Activated naive CD8-positive, alpha-beta T cell treated with anti-CD3 and anti-CD28 coated beads, Interleukin-2, amount 50 U/mL, for 24 hours (primary cell): ENCODE measurements at places on chromosomes 3 and 15.

- peak; percentile 60 for DNase-seq
Observed at GRCh38 chr3:195907934-195908693, at the start of gene TNK2. TNK2 (minus strand) TSS chr3:195908551; CDS start chr3:195888588, 19,963 bp downstream.

DNA sequence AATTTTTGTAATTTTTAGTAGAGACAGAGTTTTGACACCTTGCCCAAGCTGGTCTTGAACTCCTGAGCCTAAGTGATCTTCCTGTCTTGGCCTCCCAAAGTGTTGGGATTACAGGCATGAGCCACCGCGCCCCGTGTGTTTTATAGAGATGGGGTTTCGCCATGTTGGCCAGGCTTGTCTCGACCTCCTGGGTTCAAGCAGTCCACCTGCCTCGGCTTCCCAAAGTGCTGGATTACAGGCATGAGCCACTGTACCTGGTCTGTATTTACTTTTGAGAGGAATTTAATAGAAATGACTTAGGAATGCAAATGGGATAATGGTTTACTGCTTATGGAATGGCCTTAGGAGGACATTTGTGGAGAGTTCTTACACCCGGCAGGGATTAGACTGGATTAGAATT, 10.8 kb downstream of the TATDN2 start:
- DNase-seq: no peak

DNA sequence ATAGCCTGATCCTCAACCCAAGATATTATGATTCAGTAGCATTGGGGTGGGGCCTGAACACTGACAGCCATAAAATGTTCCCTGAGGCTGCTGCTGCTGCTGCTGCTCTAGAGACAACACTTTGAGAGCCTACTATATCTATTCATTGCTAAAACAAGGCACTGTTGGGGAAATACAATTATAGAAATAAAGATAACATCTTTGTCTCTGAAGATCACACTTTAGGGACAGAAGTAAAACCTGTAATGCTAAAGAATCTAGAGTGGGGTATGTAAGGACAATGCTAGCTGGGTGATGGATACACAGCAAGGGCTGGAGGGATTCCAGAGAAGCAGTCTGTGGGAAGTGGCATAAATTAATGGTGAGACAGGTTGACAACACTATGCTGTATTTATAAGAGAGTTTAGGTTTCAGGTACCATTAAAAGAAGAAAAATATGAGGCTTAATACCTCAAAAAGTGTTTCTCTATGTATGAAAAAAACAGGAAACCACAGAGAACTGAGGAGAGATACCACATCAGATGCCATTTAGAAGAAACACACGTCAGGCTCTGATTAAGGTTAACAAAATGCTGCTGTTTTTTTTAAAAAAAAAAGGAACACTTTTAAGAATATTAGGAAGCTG, 115.9 kb downstream of the CBLB start:
- peak; percentile 29 for DNase-seq

DNA sequence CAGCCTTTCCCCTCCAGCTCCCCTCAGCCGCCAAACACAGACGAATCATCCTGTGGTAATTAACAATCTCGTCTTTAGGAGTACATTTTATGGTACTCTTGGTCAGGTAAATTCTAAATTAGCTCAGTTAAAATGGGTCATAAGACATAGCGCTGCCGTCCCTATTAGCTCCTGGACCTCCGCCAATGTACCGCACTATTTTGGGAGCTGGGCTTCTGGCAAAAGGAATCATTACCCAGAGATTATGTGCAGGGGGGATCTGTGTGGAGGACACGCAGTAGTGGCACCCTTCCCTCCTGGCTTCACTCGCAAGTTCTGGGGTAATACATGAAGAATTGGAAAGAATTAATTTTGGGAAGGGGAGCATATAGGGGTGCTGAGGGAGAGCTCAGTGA, 68.6 kb upstream of the ONECUT1 start:
- no peak for DNase-seq

GRCh38 chr3:72150634-72151412, 365.9 kb upstream of the PROK2 start:
- DNase-seq: no peak

DNA sequence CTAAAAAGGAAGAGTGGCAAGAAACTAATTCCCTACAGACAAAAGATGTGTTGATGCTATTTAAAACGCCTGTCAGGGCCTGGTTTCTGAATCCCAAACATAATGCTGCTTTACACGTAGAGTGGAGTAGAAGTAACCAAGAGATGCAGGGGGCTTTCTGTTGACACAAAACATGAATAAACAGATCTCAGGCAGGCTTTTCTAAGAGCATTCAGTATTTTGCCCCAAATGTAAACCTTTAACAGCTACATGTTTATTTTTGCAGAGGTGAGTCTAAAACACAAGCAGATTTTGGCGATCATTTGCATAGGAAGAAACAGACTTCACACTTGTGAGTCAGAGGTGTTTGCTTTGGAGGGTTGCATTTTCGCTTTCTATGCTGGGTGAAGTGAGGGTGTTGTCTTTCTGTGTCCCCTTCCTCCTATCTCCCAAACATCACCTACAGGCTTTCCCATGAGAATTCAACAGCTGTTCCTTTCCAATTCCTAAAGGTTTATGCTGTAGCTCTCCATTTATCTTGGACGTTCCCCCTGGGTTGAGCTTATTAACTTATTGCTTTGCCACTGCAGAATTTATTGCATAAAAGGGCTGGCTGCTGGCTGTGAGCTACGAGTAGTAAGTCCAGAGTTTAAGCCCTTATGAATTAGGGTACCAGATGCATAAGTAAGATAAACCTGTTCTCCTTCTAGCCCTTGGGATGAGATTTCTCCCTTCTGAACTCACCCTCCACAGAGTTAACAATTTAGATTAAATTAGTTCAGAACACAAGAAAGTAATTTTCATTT, 156.7 kb downstream of the DIPK2A start:
- no peak for DNase-seq

- DNase-seq: no peak
Observed at GRCh38 chr3:39164414-39164813, 11.0 kb upstream of the CSRNP1 start.

DNA sequence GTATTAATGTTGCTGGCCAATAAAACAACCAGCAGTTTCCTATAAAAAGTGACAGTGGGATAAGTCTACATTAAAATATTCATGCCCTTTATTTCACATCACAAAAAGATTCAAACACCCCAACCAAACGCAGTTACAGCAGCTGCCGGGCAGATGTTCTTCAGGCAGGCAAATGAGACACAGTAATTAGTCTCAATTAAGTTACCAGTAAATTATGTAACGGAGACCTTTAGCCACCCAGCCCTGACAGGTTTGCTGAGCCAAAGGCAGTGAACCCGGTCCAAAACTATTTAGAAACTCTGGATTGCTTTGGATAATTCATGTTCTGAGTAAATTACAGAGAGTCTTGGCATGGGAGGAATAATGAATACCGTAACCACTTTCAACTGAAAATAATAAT, 289.2 kb upstream of the LYSMD4 start:
- DNase-seq: no peak

- no peak for DNase-seq
Observed at GRCh38 chr15:31341071-31341470, 14.4 kb downstream of the KLF13 start.

DNA sequence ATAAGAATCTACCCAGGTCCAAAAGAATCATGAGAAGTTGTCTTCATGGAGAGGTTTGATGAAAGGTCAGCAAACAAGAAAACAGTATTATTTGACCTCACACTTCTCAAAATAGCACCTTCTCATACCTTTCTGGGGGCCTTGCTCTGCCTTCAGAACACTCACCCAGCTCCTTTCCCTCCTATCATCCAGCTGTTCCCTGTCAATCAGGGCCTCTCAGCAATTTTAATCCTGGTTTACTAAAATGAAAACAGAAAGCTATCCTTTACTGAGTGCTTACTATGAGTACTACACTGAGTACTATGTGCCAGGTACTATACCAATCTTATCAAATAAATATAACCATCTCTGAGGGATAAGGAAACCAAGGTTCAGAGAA, 138.6 kb downstream of the GAP43 start:
- no peak for DNase-seq

- DNase-seq: no peak
Observed at GRCh38 chr15:66771351-66771650, 69.3 kb downstream of the SMAD6 start.

DNA sequence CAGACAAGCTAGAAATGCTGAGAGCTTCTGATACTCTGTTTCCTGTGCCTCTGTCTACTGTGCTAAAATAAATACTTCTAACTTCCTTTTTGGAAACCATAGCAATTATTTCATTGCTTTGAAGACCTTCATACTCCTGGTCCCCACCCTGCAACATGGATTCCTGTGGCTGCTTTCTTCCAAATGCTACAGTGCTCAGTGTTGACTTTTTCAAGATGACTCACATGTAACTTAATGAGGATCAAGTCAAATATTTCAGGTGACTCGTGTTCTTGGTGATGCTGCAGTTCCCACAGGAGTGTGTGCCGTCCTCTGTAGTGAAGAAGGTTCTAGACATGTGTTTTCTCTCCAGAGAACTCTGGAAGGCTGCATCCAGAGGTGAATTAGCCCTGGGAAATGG, 288.6 kb downstream of the CLSTN2 start:
- DNase-seq: no peak

DNA sequence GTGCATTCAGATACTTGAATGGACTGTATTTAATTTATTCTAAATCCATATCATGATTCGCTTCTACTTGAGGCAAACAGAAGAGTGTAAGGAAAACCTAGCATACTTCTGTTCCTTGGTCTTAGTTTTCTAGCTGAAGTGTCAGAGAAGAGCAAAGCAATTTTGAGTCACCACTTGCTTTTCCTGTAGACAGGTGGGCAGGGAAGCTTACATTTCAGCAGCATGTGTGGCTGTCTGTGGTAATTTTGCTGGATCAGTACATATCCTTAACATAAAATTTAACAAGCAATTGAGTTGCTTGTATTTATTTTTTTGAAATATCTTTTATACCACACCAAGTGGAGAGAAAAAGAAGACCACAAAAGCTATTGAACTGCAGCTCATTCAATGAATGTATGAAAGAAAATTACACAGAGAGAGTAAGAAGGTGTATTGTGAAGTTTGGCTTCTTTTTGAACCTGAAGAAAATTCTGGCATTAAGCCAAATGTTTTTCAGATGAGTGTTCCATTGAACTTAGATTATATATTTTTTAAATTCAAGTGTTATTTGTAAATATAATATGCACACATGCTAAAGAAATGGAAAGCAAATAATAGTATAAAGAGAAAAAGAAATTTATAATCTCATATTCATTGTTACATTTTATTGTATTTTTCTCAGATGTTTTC, 747.6 kb downstream of the NAALADL2 start:
- no peak for DNase-seq

DNA sequence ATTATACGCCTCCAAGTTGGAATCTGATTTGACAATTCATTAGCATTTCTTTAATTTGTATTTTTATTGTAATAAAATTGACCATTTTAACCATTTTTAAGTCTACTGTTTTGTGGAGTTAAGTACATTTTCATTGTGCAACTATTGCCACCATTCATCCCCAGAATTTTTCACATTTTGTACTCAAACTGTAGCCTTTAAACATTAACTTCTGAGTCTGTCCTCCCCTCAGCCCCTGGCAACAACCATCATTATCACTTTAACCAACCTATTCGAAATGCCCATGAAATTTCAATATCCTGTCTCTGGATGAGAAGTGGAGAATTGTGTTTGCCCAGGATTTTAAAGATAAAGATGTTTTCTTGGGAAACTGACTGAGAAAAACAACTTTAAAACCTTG, 27.7 kb downstream of the IL1RAP start:
- no peak for DNase-seq

DNA sequence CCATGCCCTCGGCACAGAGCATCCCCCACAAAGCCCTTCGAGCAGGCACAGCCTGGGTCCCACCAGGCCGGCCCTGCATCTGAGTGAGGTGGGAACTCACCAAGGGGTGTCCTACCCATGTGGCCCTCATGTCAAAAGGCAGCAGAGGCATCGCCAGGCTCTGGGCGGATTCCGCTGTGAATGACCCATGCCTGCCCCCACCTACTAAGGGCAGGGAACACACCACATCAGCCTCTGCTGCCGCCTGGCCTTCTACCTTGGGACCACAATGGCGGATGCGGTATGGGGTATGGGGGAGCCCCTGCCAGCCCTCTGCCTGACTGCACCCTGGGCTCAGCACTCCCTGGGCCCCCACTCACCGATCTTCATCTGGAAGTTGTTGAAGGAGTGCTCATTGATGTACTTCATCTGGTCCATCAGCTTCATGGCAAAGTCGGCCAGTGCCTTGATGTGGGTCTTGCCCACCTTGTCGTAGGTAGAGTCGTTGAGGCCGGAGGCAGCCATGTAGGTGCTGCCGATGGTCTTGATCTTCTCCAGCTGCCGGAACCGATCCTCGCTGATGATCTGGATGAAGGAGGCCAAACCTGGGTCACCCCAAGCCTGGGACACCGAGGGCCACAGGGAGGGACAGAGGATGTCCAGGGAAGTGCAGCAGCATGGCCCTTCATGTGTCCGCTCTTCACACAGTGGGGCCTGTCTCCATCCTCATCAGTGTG, 87.8 kb downstream of the SEC22A start:
- no peak for DNase-seq

DNA sequence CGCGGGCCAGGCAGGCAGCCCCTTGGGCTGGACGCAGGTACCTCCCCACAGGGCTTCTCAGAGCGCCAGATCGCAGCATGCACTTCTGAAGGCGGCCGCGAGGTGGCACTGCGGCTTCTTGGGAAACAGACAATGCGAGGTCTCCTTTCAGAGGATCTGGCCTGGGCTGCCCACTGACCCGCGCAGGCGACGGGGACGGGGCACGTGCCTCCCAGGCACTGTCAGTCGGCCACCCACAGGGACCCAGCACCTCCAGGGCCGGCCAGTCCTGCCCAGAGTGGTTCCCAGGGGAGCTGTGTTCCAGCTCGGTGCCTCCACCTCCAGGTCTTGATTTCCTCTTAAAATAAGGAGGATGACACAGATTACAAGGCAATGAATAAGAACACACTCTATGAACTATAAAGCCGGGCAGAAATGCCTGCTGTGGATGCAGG, 24.4 kb upstream of the TXNRD3 start:
- peak; percentile 86 for DNase-seq

- DNase-seq: no peak
Observed at GRCh38 chr3:194667363-194667762, 4.6 kb downstream of the LSG1 start.

- no peak for DNase-seq
Observed at GRCh38 chr3:152976239-152976638, 141.3 kb downstream of the P2RY1 start.

GRCh38 chr3:20080956-20081554, 40.8 kb downstream of the KAT2B start:
- DNase-seq: peak; percentile 23

DNA sequence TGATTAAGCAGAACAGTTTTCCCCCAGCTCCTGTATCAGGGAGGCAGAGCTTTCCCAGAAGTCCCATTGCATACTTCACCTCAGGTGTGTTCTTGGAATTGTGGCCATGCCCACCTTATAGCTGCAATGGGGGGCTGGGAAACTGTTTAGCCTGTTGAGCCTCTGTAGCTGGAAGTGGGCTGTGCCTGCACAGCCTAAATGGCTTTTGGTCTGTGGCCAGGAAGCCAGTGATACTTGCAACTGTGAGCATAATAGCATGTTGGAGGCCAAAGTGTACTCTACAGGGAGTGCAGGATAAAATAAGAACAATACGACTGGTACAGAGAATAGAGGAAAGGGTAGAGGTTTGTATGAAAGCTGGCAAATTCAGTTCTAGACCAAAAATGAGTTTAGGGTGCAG, 248.5 kb downstream of the PTPRG start:
- no peak for DNase-seq
